SK-N-SH (cell line): ENCODE measurements at places on chromosomes 16 and 17. TPM values are rescaled to one million over a fixed set of nuclear protein-coding genes. Genes with fewer than 3 reads are reported as not detected.
A peak's percentile ranks its signal among the peaks of the same experiment; 100 is the strongest.

DNA sequence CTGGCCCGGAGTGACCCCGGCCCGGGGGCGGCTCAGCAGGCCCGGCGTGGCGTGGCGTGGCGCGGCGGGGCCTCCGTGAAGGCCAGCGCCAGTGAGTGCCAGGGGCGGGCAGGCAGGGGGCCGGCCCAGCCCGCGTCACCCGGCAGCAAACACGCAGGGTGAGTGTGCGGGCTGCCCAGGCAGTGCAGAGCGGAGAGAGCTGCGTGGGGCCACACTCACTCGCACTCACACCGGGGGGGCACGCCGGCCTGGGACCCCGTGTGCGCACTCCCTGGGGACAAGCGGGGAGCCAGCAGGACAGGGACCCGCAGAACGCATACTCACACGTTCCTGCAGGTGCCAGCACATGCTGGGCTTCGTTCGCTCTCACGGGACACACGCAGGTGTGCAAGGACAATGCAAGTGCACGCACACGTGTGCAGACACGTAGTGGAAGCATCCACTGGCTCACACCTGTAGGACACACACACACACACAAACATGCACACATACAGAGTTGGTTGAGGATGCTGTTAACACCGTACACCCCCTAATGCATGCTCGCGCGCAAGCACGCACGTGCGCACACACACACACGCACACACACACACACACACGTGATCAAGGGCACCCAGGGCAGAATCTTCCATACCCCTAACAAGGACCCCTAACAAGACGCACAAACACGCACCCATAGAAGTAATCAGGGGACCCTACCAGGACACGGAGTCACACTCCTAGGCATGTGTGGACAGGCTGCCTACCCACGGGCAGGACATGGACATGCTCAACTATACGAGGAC, 7.7 kb downstream of the USP6 start:
- no peaks in the 10 kb centered on the region for H3K36me3 ChIP-seq
- no peak for DNase-seq
- H3K4me3 ChIP-seq, result no peak overlapping the region
- H3K27me3 ChIP-seq, result peaks cover 9% of the 10 kb centered on the region; the same call in 1 of the 2 replicates

DNA sequence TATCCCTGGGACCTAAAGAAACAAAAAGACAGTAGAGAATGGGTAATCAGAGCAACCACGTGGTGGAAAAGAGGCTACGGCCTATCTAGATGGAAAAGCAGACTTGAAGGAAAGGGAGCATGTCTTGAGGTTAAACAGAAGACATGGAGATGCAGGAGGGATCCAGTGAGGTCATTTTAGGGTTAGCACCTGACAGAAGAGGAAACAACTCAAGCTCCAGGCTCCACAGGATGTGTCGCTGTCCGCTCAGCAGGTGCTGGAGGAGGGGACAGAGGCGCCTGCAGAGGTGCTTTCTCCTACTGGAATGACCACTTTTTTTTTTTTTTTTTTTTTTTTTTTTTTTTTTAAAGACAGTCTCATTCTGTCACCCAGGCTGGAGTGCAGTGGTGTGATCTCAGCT, 47.5 kb upstream of the CLEC3A start:
- no peak overlapping the region for H3K27ac ChIP-seq
- no peaks in the 10 kb centered on the region for H3K27me3 ChIP-seq
- peaks cover 5% of the 10 kb centered on the region; the same call in 1 of the 2 replicates for H3K36me3 ChIP-seq
- no peak for DNase-seq

DNA sequence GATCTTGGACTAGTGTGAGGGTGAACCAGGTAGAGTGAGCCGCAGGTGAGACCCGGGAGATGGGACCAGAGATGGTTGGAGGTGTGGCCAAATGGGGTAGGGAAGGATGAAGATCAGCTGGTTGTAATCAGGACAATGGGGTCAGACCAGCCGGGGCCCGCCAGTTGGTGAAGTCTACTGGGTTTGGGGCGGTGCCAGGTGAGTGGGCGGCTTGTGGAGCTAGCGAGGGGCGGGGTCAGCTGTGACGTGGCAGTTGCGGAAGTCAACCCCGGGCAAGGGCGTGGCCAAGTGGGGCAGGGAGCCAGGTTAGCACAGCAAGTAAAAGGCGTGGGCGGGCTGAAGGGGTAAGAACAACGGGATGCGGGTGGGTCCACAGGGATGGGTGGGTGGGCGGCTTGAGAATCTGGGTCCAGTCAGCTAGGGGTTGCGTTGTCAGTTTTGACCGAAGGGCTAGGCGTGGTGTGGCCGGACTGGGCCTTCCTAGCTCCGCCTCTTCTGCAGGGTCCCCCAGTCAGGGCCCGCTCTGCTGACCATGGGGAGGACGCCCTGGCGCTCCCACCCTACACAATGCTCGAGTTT, 25.5 kb upstream of the ALKBH5 start:
- peaks cover 3% of the 10 kb centered on the region; the same call in 1 of the 2 replicates for H3K4me1 ChIP-seq
- H3K36me3 ChIP-seq, result no peaks in the 10 kb centered on the region
- DNase-seq, result no peak
- H3K4me3 ChIP-seq, result no peak overlapping the region
- H3K27me3 ChIP-seq, result no peaks in the 10 kb centered on the region
- H3K27ac ChIP-seq, result no peak overlapping the region

- H3K27ac ChIP-seq, result no peak overlapping the region
- no peaks in the 10 kb centered on the region for H3K36me3 ChIP-seq
- no peaks in the 10 kb centered on the region for H3K4me1 ChIP-seq
These were observed 88.8 kb downstream of the IRF8 start for GRCh38 chr16:85987750-85988078.

DNA sequence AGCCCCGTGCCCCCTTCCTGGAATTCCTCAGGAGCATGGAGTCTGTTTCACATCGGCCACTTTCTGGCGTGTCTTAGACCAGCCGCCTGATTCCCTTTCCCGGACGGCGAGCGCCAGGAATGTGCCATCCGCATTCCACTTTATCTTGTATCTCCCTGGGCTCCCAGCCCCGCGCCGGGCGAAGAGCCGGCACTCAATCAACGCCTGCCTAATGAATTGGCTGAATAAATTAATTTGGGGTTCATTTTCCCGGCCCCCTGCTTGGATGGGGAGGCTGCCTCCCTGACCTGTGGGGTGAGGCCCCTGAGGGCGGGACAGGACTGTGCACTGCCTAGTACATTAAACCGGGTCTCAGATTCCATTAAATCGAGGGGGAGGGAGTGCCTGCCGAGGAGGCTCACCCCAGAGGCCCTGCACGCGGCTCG, 282.3 kb upstream of the TNRC6C start:
- H3K4me1 ChIP-seq, result no peaks in the 10 kb centered on the region
- H3K27ac ChIP-seq, result no peak overlapping the region
- no peak overlapping the region for H3K4me3 ChIP-seq
- no peaks in the 10 kb centered on the region for H3K36me3 ChIP-seq

DNA sequence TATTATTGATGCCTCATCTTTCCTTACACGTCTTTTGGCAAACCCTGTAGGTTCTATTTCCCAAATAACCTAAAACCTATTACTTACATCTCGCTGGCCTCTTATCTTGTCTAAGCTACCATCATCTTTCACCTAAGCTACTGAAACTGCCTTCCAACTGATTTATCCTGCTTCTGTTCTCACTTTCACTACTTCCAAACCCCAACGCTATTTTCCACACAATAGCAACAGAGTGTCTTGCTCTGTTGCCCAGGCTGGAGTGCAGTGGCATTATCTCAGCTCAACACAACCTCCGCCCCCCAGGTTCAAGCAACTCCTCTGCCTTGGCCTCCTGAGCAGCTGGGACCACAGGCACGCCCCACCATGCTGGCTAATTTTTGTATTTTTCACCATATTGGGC, 52.8 kb upstream of the INTS2 start:
- no peak overlapping the region for H3K27ac ChIP-seq
- H3K4me3 ChIP-seq, result no peak overlapping the region
- H3K36me3 ChIP-seq, result peaks cover 91% of the 10 kb centered on the region
- H3K27me3 ChIP-seq, result no peaks in the 10 kb centered on the region
- H3K4me1 ChIP-seq, result no peaks in the 10 kb centered on the region

GRCh38 chr17:57328109-57328882, 72.0 kb downstream of the MSI2 start:
- no peak for DNase-seq
- H3K36me3 ChIP-seq, result peaks cover 10% of the 10 kb centered on the region
- H3K27ac ChIP-seq, result no peak overlapping the region
- H3K4me1 ChIP-seq, result peaks cover 9% of the 10 kb centered on the region; the same call in 1 of the 2 replicates
- H3K27me3 ChIP-seq, result no peaks in the 10 kb centered on the region

DNA sequence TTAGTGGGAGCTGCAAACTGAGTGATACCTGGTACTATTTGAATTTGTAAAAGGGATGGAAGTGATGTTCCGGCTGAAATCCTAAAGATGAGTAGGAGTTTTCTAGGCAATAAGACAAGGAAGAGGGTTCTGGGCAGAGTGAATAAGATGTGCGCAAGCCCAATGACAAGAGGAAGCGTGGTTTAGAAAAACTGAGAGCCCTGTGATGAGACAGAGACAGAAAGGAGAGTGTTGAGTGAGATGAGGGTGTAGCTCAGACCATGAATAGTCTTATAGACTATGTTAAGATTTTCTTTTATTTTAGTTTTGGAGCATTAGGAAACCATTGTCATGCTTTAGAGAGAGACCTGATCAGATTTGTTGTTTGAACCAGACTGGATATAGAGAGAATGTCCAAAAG, 50.2 kb downstream of the COX10 start:
- no peaks in the 10 kb centered on the region for H3K27me3 ChIP-seq
- no peak overlapping the region for H3K27ac ChIP-seq
- H3K4me3 ChIP-seq, result no peak overlapping the region
- DNase-seq, result no peak

GRCh38 chr17:78034429-78035091, 76.1 kb downstream of the TNRC6C start:
- H3K27me3 ChIP-seq, result no peaks in the 10 kb centered on the region
- DNase-seq, result no peak
- peaks cover 13% of the 10 kb centered on the region for H3K4me1 ChIP-seq
- no peak overlapping the region for H3K4me3 ChIP-seq

- peaks cover 26% of the 10 kb centered on the region for H3K27me3 ChIP-seq
- no peak for DNase-seq
- H3K36me3 ChIP-seq, result no peaks in the 10 kb centered on the region
- no peaks in the 10 kb centered on the region for H3K4me1 ChIP-seq
These were observed 6.4 kb downstream of the HAP1 start for GRCh38 chr17:41728056-41728455.

DNA sequence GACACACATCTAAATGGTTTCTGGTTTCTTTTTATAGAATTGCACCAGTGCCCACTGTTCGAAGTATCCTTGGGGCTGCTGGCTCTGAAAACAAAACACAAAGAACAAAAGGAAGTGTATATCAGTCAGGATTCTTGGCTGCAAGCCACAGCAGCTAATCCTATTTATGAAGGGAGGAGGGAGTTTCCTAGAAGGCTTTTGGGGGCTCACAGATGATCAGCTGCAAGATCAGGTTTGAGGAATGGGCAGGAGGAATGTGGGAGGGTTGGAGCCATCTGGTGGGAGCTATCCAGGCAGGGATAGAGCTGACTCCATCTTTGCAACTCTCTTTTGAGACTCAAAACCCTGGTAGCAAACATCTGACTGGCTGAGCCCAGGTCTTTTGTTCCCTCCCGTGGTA, 118.3 kb upstream of the EEF2KMT start:
- no peak overlapping the region for H3K4me3 ChIP-seq
- no peaks in the 10 kb centered on the region for H3K36me3 ChIP-seq
- no peak overlapping the region for H3K27ac ChIP-seq

GRCh38 chr16:4385066-4385788, 13.6 kb downstream of the VASN start:
- peak overlapping the region; percentile 93 for H3K27ac ChIP-seq
- no peak overlapping the region for H3K4me3 ChIP-seq
- H3K27me3 ChIP-seq, result no peaks in the 10 kb centered on the region
- peak; percentile 64 for DNase-seq
- H3K36me3 ChIP-seq, result no peaks in the 10 kb centered on the region

Gene GABARAPL2
- 135 and 143 TPM in 2 replicates for polyA plus RNA-seq

Gene MFSD6L
- polyA plus RNA-seq, result not detected in 2 replicates

Gene NPIPA8
- 15.8 and 19.1 TPM in 2 replicates for polyA plus RNA-seq

Gene PRSS8
- polyA plus RNA-seq, result 0.05 and 0.07 TPM in 2 replicates

Gene FGF11
- 1.9 and 2.5 TPM in 2 replicates for polyA plus RNA-seq

Gene SMIM36
- polyA plus RNA-seq, result not detected in 2 replicates

Gene KCTD5
- polyA plus RNA-seq, result 53.4 and 57.1 TPM in 2 replicates

Gene MYO15A
- 0.15 and 0.43 TPM in 2 replicates for polyA plus RNA-seq

Gene NPB
- polyA plus RNA-seq, result 0.91 and 2.4 TPM in 2 replicates

Gene APOBR
- 0.03 TPM in 1 of 2 replicates, not detected in the other for polyA plus RNA-seq

Gene DGKE
- polyA plus RNA-seq, result 2.4 and 2.8 TPM in 2 replicates

Gene CYB5D1
- 8.8 and 9.8 TPM in 2 replicates for polyA plus RNA-seq

Gene RAC3
- polyA plus RNA-seq, result 69.9 and 83.6 TPM in 2 replicates

Gene TMEM235
- polyA plus RNA-seq, result not detected in 2 replicates
